ENCODE measurements at places on chromosomes 4 and X. TPM values are rescaled to one million over a fixed set of nuclear protein-coding genes. Genes with fewer than 3 reads are reported as not detected.

UGT8 gene
- total RNA-seq, result 0.30 TPM

DNA sequence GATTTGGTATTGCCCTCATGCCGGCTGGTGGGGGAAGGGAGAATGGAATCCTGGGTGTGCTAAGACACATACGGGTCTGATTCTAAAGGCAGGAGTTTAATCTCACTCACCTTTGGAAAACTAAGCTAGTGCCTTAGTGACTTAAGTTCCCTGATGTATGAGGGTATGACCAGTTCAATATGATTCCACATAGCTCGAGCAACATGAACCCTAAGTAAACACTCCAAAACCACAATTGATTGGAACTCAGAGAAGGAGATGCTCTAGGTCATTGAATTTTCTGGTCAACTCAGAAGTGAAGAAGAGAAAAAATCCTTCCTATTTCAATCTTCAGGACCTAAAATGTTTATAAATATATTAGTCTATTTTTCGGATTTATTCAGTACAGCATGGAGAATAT lies 420.1 kb upstream of the INTU start:
- DNase-seq, result no peak
- H3K4me1 ChIP-seq, result no peaks in the 10 kb centered on the region
- H3K4me3 ChIP-seq, result no peak overlapping the region
- H3K36me3 ChIP-seq, result no peaks in the 10 kb centered on the region
- H3K27me3 ChIP-seq, result no peaks in the 10 kb centered on the region

GRCh38 chr4:56530269-56531148 lies 24.9 kb downstream of the ARL9 start:
- no peaks in the 10 kb centered on the region for H3K27me3 ChIP-seq
- H3K27ac ChIP-seq, result no peak overlapping the region
- H3K4me1 ChIP-seq, result peaks cover 4% of the 10 kb centered on the region
- DNase-seq, result peak; percentile 79
- H3K4me3 ChIP-seq, result peak overlapping the region; percentile 60

DNA sequence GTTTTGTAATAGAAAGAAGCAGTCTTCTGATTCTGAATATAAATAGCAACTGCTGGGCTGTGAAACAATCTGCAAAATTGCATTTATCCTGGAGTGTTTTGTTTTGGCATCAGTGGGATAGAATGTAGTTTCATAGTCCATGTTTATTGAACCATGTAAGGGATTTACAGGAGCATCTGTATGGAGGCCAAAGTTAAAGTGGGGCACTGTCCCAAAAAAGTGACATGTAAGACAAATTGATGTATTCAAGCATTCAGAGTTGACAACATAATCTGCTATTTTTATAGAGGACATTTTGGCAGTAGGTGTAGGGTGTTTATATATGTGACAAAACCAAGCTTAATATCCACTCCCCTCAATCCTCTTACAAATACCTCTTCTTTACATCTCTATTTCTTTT lies 200.5 kb upstream of the ANK2 start:
- no peak overlapping the region for H3K4me3 ChIP-seq
- no peaks in the 10 kb centered on the region for H3K27me3 ChIP-seq
- H3K36me3 ChIP-seq, result no peaks in the 10 kb centered on the region
- DNase-seq, result no peak

CITED1 gene
- not detected for total RNA-seq

GRCh38 chrX:100408713-100409609 lies 1.1 kb downstream of the PCDH19 start:
- peaks cover 6% of the 10 kb centered on the region for H3K4me1 ChIP-seq
- H3K27me3 ChIP-seq, result peaks cover 78% of the 10 kb centered on the region
- H3K4me3 ChIP-seq, result no peak overlapping the region
- H3K36me3 ChIP-seq, result peaks cover 1% of the 10 kb centered on the region
- H3K27ac ChIP-seq, result no peak overlapping the region
- no peak for DNase-seq

DNA sequence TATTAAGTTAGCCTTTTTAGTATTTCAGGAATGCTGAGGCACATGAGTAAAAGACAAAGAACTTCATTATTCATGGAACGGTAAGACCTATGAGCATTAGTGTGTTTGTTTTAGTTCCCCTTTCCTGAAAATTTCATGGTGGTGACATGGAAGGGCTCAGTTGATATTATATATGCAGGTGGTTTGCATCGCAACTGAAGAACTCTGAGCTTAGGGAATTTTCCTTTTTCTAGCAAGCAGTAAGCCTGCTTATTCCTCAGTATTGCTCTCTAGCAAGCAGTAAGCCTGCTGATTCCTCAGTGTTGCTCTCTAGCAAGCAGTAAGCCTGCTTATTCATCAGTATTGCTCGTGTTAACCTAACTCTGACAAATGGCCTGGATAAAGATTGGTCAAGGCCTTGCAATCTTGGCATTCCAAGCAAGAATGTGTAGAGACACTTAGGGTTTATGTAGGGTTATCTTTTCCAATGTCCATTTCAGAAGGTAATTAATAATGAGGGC lies 37.7 kb upstream of the MAGEB18 start:
- H3K27ac ChIP-seq, result no peak overlapping the region
- no peak for DNase-seq
- H3K27me3 ChIP-seq, result no peaks in the 10 kb centered on the region
- no peaks in the 10 kb centered on the region for H3K4me1 ChIP-seq
- H3K4me3 ChIP-seq, result no peak overlapping the region
- H3K36me3 ChIP-seq, result no peaks in the 10 kb centered on the region

GRCh38 chr4:174358410-174358809 lies 74.7 kb downstream of the CEP44 start:
- H3K27ac ChIP-seq, result no peak overlapping the region
- H3K4me1 ChIP-seq, result peaks cover 6% of the 10 kb centered on the region
- no peak for DNase-seq
- no peak overlapping the region for H3K4me3 ChIP-seq
- H3K36me3 ChIP-seq, result no peaks in the 10 kb centered on the region

GRCh38 chrX:105263801-105264200 lies 43.3 kb upstream of the TEX13A start:
- no peak overlapping the region for H3K27ac ChIP-seq
- no peak overlapping the region for H3K4me3 ChIP-seq
- no peaks in the 10 kb centered on the region for H3K27me3 ChIP-seq
- no peaks in the 10 kb centered on the region for H3K4me1 ChIP-seq
- H3K36me3 ChIP-seq, result no peaks in the 10 kb centered on the region
- DNase-seq, result no peak

- peaks cover 86% of the 10 kb centered on the region for H3K4me1 ChIP-seq
These were observed 74.6 kb downstream of the LEF1 start for GRCh38 chr4:108094131-108094530.

MAGEB2 gene
- not detected for total RNA-seq

MFAP3L gene
- 2.2 TPM for total RNA-seq

DNA sequence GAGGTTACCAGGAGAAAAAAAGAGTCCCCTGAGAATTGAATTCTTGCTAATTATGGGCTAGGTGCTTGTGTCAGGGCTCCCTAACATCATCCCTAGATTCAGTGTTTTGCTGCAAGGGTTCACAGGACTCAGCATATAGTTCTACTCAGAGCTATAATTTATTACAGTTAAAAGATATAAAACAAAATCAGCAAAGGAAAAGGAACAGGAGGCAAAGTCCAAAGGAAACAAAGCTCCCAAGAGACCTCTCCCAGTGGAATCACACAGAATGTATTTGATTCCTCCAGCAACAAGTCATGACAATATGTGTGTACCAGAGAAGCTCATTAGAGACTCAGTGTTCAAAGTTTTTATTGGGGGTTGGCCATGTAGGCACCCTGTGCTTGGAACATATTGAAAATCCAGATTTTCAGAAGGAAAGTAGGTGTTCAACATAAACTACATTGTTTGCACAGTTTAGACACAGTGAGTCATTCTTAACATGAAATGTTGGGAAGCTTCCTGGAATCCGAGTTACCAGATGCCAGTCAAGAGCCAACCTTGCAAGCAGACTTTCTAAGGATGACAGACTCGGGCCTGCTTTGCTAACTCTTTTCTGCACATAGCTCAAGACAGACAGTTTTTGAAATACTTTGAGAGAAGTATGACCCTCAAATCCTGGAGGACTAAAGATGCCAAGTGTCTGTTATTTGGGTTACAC lies 311.3 kb upstream of the EMCN start:
- no peak overlapping the region for H3K27ac ChIP-seq
- no peaks in the 10 kb centered on the region for H3K27me3 ChIP-seq
- no peak overlapping the region for H3K4me3 ChIP-seq
- no peaks in the 10 kb centered on the region for H3K4me1 ChIP-seq
- H3K36me3 ChIP-seq, result peaks cover 1% of the 10 kb centered on the region
- DNase-seq, result no peak

- H3K4me1 ChIP-seq, result peaks cover 8% of the 10 kb centered on the region
- no peaks in the 10 kb centered on the region for H3K36me3 ChIP-seq
- no peak for DNase-seq
- H3K27ac ChIP-seq, result no peak overlapping the region
These were observed 63.3 kb downstream of the KCNIP4 start for GRCh38 chr4:21885241-21885640.

SSX2 gene
- not detected for total RNA-seq

PPP4R3C gene
- total RNA-seq, result not detected

GRCh38 chr4:151291485-151291884 lies 14.5 kb downstream of the PRSS48 start:
- no peak for DNase-seq
- no peak overlapping the region for H3K4me3 ChIP-seq
- no peaks in the 10 kb centered on the region for H3K36me3 ChIP-seq

- H3K27me3 ChIP-seq, result no peaks in the 10 kb centered on the region
- H3K4me1 ChIP-seq, result no peaks in the 10 kb centered on the region
- no peak overlapping the region for H3K27ac ChIP-seq
- H3K36me3 ChIP-seq, result no peaks in the 10 kb centered on the region
These were observed 46.4 kb downstream of the SLC16A2 start for GRCh38 chrX:74467656-74468055.

REST gene
- total RNA-seq, result 35.6 TPM

- H3K36me3 ChIP-seq, result no peaks in the 10 kb centered on the region
- H3K27me3 ChIP-seq, result no peaks in the 10 kb centered on the region
- no peaks in the 10 kb centered on the region for H3K4me1 ChIP-seq
- no peak overlapping the region for H3K27ac ChIP-seq
- no peak for DNase-seq
These were observed 110.0 kb downstream of the PPARGC1A start for GRCh38 chr4:23779839-23780238.

- no peaks in the 10 kb centered on the region for H3K36me3 ChIP-seq
- H3K27ac ChIP-seq, result no peak overlapping the region
- peaks cover 5% of the 10 kb centered on the region for H3K27me3 ChIP-seq
- DNase-seq, result no peak
- no peaks in the 10 kb centered on the region for H3K4me1 ChIP-seq
- no peak overlapping the region for H3K4me3 ChIP-seq
These were observed 327.0 kb upstream of the NOCT start for GRCh38 chr4:138688408-138689085.

NXF2 gene
- total RNA-seq, result not detected

NUDT11 gene
- total RNA-seq, result 3.2 TPM

RHOH gene
- total RNA-seq, result 112 TPM

- H3K36me3 ChIP-seq, result no peaks in the 10 kb centered on the region
- H3K27ac ChIP-seq, result no peak overlapping the region
- H3K4me3 ChIP-seq, result no peak overlapping the region
- peaks cover 7% of the 10 kb centered on the region for H3K4me1 ChIP-seq
- no peak for DNase-seq
- peaks cover 52% of the 10 kb centered on the region for H3K27me3 ChIP-seq
These were observed 2.4 kb upstream of the WDFY3 start for GRCh38 chr4:84968925-84969324.

GRCh38 chr4:61406677-61407076 lies 206.6 kb downstream of the ADGRL3 start:
- H3K4me1 ChIP-seq, result no peaks in the 10 kb centered on the region
- no peaks in the 10 kb centered on the region for H3K36me3 ChIP-seq
- H3K27ac ChIP-seq, result no peak overlapping the region
- no peaks in the 10 kb centered on the region for H3K27me3 ChIP-seq

- peaks cover 11% of the 10 kb centered on the region for H3K36me3 ChIP-seq
- H3K4me3 ChIP-seq, result peak overlapping the region; percentile 9
- peak; percentile 84 for DNase-seq
- H3K4me1 ChIP-seq, result peaks cover 40% of the 10 kb centered on the region
- no peaks in the 10 kb centered on the region for H3K27me3 ChIP-seq
- peak overlapping the region; percentile 97 for H3K27ac ChIP-seq
These were observed 6.7 kb upstream of the SH3BP2 start for GRCh38 chr4:2786152-2786671.

- H3K4me1 ChIP-seq, result no peaks in the 10 kb centered on the region
- DNase-seq, result no peak
- peak overlapping the region; percentile 5 for H3K27ac ChIP-seq
- no peaks in the 10 kb centered on the region for H3K27me3 ChIP-seq
- no peak overlapping the region for H3K4me3 ChIP-seq
These were observed 11.2 kb downstream of the IRAK1 start for GRCh38 chrX:154008521-154008920.

GRCh38 chrX:138191998-138192397 lies 519.5 kb downstream of the FGF13 start:
- no peaks in the 10 kb centered on the region for H3K27me3 ChIP-seq
- no peak overlapping the region for H3K4me3 ChIP-seq
- H3K27ac ChIP-seq, result no peak overlapping the region
- no peaks in the 10 kb centered on the region for H3K36me3 ChIP-seq
- DNase-seq, result no peak

GRCh38 chrX:136480383-136480782 lies 7.4 kb upstream of the BRS3 start:
- H3K27me3 ChIP-seq, result peaks cover 4% of the 10 kb centered on the region
- no peaks in the 10 kb centered on the region for H3K36me3 ChIP-seq
- no peaks in the 10 kb centered on the region for H3K4me1 ChIP-seq
- H3K4me3 ChIP-seq, result no peak overlapping the region
- no peak for DNase-seq

GRCh38 chr4:47340914-47341313 lies 122.6 kb downstream of the COMMD8 start:
- DNase-seq, result no peak
- H3K27ac ChIP-seq, result no peak overlapping the region
- H3K27me3 ChIP-seq, result peaks cover 8% of the 10 kb centered on the region
- no peak overlapping the region for H3K4me3 ChIP-seq
- H3K36me3 ChIP-seq, result no peaks in the 10 kb centered on the region

P2RY8 gene
- 12.5 TPM for total RNA-seq

STPG2 gene
- not detected for total RNA-seq

DNA sequence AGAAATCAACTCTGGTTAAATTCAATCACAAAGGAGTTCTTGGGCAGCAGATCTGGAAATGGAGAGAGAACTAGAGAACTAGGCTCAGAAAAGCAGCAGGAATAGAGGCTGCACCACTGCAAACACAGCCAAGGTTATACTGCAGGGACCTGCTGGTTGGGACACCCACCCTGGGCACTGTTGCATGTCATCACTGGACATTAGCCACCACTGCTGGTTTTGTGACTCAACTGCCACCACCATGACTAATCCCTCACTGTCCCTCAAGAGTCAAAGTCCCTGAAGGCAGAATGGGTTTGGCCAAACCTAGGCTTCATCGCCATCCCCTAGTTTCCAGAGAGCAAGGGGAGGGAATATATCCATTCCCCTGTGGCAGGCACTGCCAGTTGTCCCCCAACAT lies 38.1 kb upstream of the IRAK1 start:
- no peak for DNase-seq
- H3K4me1 ChIP-seq, result peaks cover 52% of the 10 kb centered on the region
- H3K27ac ChIP-seq, result peak overlapping the region; percentile 82
- H3K36me3 ChIP-seq, result peaks cover 20% of the 10 kb centered on the region

DNA sequence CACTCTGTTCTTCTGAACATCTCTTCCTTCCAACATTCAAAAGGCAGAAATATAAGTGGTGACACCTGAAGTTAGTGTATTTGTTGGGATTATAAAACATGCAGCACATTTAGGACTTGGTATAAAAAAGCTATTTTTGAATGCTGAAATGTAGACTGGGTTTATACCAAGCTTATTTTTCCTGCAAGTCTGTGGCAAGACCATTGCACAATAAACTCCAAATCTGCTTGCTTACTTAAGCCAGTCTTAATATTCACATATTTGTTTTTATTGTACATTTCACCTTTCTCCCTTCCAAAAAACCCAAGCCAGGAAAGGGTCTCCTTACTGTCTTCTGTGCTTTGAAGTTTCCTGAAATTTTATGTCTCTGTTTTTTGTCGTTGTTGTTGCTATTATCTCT lies 63.7 kb downstream of the FHIP1A start:
- no peaks in the 10 kb centered on the region for H3K36me3 ChIP-seq
- H3K27ac ChIP-seq, result no peak overlapping the region
- DNase-seq, result no peak
